ENCODE measurements at places on chromosomes 1 and 21.

- DNase-seq, result no peak
Observed at GRCh38 chr1:179447489-179447888, 81.7 kb downstream of the AXDND1 start.

GRCh38 chr1:109243221-109243620, 6.1 kb upstream of the CELSR2 start:
- DNase-seq, result no peak

DNA sequence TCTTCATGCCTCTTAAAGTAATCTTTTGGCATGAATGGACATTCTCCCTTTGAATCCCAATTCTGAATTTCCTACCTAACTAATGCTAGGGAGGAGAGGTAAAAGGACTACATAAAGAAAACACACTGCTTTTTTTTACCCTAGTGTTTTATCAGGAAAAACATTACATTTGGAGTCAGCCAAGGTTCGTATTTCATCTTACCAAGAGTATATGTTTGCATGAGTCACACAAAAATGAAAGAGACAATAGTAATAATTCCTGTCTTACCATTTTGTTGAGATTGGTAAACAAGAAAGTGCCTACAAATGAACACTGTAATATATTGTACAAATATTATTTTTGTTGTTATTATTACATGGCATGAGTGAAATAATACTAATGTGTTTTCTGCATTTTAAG, 112.9 kb upstream of the WARS2 start:
- DNase-seq, result no peak

DNA sequence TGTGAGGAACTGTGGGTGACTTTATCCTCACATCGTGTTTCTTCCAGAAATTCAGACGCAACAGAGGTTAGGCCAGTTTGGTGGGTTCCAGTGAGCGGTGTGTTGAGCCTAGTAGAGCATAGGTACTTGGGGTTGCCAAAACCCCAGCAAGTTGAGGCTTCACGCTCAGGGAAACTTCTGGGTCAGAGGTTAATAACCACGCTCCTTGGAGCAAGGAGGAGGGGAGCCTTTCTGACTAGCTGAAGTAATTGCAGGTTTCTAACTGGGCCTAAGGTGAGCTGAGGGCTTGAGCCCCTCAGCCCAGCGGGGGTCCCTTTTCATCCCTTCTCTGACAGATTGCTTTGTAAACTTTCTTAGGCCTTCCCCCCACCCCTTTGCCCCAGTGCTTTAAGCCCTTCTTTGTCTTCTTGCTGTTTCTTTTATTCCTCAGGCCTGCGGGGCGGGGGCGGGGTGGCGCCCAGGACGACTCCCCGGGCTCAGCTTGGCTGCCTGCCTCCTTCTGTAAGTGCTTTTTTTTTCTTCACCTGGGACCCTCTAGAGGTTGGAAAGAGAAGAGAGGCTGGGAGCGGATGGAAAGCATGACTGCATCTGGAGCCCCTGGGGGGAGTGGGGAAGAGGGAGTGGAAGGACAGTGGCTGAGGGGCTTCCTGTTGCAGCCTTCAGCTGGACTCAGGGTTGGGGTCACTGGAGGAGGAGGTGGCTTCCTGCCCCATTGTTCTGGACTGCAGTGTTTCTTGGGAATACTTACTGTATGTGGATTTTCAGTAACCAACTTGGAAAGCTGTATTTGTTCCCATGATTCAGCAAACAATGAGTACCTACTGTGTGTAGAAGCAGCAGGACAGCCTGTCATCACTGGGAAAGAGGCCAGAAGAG, 1.3 kb upstream of the ZNF436 start:
- no peak for DNase-seq

- no peak for DNase-seq
Observed at GRCh38 chr21:46621457-46622182, 13.9 kb upstream of the PRMT2 start.

DNA sequence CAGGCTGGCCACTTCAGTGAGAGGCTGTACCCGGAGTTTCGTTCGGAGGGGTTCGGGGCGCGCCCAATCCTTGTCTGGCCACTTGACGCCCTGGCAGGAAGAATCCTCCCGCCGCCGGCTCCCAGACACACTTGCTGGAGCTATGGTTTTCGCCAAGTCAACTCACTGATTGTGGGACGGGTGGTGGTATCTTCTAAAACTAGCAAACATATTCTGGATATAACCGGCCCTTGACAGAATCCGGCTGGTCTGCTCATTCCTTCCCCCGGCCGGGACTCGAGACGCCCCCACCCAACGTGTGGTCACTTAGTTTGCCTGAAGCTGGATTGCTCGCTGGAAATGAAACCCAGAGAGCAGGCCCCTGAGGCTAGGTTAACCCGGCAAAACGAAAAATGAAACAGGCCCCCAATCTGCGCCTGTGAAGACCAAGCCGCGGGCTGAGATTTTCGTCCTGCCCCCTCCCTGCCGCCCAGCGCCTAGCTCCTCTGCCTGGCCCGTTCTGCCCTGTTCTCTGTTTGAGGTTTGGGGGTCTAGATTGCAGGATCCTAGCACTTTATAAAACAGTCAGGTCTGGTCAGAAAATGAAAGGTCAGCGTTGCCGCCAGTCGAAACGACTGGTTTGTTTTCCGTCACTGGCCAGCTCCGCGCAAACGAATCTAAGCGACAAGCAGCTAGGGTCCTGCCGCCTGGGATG, 4.6 kb downstream of the GFI1 start:
- DNase-seq, result no peak

- no peak for DNase-seq
Observed at GRCh38 chr1:113551728-113552127, 161.4 kb downstream of the MAGI3 start.

DNA sequence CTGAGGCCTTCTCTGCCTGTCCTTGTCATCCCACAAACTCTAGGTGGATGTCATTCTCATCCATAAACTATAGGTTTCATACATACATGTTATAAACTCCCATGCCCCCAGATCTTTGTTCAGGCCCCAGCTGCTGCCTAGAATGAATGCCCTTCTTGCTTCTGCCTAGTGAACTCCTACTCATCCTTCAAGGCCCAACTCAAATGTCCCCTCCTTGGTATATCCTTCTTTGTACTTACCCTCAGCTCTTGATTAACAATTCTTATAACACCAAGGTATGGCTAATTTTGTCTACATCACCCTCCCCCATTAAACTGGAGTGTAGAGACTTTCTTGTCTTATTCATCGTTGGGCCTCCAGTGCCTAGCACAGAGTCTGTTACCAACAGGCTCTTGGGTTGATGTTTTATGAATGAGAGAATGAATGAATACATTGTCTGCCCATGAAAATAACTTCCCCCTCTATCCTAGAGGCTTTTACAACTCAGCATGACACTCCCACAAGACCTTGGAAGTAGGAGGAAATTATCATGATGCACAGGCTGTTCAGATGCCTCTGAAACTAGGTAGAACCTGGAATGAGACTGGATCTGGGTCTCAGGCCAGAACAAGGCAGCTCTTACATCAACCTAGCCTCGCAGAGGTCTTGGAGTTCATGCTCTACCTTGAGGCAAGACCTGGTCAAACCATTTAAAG, 26.9 kb downstream of the EPHB2 start:
- no peak for DNase-seq

DNA sequence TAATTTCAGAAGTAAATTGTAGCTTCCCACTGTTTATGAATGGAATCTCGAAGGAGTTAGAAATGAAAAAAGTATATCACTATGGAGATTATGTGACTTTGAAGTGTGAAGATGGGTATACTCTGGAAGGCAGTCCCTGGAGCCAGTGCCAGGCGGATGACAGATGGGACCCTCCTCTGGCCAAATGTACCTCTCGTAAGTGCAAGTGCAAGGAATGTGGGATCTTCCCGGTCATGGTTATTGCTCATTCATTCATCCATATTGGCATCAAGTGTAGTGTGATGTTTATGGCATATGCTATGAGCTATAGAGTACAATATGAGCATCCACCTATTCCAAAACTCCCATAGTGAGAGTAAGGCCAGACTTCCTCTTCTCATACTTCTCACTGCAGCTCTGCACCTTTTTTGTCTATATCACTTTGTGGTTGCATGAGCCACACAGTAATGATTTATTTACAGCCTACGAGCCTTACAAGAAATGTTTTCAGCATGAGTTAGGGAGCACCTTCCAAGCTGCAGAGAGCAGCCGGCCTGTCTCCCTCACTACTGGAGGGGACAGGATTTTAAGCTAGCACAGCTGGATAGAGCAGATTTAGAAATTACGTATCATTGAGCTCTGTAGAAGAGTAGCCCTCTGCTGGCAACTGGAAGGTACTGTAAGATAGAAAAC, 24.9 kb upstream of the CR1L start:
- peak; percentile 19 for DNase-seq

- peak; percentile 1 for DNase-seq
Observed at GRCh38 chr1:179380299-179380698, 14.5 kb downstream of the AXDND1 start.

DNA sequence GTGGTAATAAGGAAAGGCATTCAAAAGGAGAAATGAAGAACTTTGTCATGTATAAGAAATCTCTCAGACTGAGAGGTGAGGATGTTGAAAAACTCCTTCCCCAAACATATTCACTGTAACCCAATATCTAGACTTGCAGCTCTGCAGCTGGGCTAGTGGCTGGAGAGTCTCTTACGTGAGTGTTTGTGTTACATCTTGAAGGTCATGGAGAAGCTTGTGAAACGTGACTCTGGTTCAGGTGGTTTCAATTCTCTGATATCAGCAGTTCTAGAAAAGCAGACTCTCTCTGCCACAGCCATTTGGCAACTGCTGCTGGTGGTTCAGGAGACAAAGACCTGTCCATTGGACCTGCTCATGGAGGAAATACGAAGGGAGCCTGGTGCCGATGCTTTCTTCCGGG, 55.0 kb upstream of the EPHA8 start:
- no peak for DNase-seq

GRCh38 chr1:63731117-63732043, 42.4 kb upstream of the ROR1 start:
- DNase-seq, result peak; percentile 83

- no peak for DNase-seq
Observed at GRCh38 chr1:157782931-157783330, 6.0 kb upstream of the FCRL2 start.

DNA sequence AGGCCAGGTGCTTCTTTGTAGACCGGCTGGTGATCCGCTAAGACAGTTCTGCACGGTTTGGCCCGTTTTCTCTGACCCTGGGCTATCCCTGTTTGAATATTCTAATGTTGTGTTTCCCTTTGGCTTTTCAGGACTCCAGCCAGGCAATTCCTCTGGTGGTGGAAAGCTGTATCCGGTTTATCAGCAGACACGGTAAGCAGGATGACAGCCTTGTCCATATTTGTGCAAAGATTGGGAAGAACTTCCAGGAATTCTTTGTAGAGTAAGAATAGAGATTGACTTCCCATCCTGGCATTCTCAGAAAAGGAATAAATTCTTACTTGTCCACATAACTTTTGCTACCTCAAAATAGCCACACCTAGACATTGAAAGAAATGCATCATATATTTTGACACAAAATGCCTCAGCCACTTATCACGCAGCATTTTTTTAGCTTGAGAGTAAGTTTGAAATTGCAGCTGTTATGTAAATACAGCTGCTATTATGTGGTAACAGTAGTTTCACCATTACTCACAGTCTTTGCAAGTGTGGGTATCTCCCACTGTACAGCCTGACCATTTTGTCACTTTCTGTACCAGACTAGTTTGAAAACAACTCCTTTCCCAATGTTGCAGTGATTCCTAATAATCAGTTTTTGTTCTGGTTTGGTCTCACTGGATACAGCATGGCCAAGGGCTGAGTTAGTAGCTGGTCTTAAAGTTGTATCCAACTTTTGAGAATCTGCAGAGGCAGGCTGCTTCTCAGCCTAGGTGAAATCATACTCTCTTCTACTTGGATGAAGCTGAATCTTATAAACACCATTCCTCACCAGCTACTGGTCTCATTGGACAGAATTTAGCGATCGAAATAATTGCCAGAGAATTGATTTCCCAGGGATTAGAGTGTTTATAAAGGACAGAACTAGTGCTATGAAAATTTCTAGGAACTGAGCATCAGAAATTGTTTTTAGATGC, 40.0 kb upstream of the IKBKE start:
- peak; percentile 72 for DNase-seq

DNA sequence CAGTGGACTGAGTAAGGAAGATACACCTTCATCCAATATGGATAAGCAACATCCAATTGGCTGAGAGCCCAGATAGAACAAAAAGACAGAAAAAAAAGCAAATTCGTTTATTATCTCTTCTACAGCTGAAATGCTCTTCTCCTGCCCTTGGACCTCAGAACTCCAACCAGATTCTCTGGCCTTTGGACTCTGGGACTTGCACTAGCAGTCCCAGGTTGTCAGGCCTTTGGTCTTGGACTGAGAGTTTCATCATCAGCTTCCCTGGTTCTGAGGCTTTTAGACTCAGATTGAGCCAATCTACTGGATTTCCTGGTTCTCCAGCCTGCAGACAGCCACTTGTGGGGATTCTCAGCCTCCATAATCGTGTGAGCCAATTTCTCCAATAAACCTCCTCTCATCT, 926.8 kb downstream of the PLA2G4A start:
- no peak for DNase-seq

GRCh38 chr1:209446356-209446755, 137.2 kb upstream of the CAMK1G start:
- DNase-seq, result no peak

DNA sequence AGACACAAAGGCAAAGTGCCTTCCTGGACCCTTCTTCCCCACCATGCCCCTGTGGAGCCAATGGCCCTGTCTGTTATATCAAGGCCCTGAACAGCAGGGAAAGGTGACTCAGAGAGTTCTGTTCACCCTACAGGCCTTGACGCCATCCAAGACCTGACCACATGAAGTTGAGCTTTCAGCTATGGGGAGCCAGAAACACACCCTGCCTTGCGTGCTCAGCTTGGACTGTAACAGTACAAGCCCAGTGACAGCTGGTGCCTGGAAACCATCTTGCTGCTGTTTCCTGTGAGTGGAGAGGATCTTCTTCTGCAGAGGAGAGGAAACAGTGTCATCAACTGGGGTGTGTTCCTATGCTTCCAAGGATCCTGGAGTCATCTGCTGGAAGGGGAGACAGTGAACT, 165.0 kb upstream of the IRF2BP2 start:
- DNase-seq, result no peak

GRCh38 chr21:34897828-34898227, 151.3 kb downstream of the RUNX1 start:
- DNase-seq, result no peak

DNA sequence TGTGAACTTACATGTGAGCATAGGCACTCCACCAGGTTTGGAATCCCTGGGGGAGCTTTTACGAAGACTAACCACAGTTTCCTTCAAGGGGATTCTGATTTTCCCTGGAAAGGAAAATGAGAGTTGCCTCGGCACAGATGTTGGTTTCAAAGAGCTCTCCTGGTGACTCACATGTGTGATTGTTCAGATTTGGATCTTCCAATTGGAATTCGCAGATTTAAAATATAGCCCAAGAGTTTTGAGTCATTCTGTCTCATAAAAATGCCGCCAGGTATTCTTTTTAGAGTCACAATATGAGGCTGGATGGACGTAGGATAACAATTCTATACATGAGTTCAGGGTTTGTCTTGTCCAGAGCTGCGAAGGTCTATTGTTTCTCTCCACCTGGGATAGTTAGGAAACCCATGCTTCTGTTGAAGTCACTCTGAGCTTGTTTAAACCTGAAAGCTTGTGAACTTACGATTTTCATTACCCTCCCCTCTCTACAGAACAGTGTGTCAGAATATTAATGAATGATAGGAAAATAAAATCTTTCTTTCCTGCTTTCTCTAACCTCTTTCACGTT, 64.9 kb downstream of the TGFB2 start:
- DNase-seq, result no peak
